Activated CD4-positive, alpha-beta T cell treated with anti-CD3 and anti-CD28 coated beads, Interleukin-2, amount 50 U/mL, for 24 hours (primary cell): ENCODE measurements at places on chromosomes 12 and 14.

DNA sequence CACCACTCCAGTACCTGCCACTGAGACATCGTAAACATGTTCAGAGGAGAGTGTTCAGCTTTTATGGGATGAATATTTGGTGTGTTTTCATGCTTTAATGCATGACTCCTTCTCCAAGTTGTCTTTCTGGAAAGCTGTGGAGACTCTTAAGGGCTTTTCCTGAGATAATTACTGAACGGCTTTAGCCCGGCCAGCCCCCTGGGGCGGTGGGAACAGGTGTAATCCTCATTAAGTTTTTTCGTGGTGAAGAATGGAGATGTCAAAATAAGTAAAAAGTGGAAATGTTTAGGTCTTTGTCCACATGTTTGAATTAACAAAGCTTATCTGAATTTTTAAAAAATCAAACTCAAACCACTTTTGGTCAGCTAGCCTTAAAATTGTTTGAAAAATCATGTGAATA lies 1.5 kb downstream of the SYNE2 start:
- no peak for DNase-seq

DNA sequence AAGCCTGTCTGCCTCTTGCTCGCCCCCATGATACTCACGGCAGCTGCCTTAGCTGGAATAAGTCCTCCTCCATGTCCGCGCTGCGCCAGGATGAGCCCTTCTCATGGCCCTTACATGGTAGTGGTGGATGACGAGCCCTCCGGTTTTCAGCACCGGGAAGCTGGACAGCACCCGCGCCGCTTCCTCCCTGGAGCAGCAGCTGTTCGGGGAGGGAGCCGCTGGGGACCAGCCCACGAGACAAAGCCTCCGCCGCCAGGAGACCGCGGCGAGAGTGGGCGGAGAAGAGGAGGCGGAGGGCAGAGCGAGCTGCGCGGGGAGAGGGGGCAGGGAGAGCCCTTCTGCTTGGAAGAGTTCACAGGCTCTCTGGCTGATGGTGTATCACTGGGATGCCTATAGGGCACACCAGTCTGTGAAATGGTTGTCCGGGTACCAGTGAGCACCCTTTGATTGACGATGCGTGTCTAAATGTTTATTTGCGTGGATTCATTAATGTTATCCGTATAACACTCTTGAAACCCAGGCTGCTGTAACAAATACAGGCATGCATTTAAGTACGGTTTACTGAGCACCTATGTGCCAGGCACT lies at the start of gene SVOP:
Gene SVOP, minus strand, starts transcription at position 273 of the 585 bp plus-strand sequence. Its CDS starts 200 bp downstream, at position 73.
- no peak for DNase-seq

- DNase-seq, result no peak
These were observed 25.4 kb downstream of the BCL11B start for GRCh38 chr14:99246536-99247097.

- no peak for DNase-seq
These were observed 213.5 kb upstream of the SLC38A2 start for GRCh38 chr12:46585854-46586621.

DNA sequence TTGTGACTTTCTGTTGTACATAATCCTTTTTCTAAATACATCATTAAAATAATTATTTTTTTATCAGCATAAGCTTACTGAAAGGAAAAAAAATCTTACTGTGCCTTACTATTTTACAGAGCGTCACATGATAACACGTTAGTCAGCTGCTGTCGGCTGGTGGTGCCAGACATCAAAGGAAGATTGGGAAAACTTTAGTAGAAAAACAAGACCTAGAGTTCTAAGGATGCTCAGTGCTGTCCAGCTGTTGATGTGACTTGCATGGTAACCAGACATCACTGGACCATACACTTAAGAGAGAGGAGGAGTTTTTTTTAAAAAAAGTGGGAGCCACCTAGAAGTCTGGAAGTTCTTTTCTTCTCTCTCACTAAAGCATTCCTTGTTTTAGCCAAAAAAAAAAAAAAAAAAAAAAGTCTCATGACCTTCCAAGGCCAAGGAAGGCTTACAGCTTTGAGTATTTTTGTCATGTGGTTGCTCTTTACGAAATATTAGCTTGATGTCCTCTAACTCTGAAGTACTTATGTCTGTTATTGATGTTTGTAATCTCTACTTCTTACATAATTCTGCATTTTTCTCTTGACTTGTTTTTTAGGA lies 4.5 kb downstream of the RASSF8 start:
- DNase-seq, result no peak

DNA sequence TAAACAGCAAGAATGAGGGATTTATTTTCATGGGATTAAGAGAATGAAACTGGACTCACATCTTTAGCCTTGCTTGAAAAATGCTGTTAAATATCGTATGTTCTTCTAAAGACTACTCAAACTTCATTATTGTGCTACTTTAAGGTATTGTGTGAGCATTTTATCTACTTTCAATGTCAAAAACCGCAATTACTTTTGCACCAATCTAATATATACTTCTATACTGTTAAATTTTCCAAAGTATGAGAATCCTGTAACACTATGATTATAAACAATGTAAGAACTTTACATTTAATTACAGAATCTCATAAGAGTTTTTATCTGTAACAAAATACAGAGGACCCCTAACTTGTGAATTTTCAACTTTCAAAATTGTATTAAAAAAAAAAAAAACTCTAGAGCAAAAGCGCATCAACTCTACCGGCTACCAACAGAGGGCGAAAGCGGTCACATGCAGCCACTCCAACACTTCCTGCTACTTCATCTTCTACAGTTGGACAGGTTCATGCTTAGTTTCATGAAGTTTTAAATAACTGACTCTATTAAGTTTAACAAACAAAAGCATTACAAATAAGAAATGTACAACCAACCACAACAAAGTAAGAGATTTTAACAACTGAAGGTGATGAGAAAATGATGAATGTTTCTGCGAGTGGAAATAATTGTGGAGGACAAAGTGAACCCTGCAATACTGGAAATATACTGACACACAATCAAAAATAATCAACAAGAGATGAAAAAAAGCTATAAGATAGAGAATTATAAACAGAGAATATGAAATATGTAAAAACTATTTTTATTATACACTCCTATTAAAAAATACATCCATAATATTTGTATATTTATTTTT lies 210.9 kb downstream of the MED13L start:
- peak; percentile 16 for DNase-seq

GRCh38 chr14:35818346-35819115 lies 7.6 kb upstream of the BRMS1L start:
- DNase-seq, result no peak

DNA sequence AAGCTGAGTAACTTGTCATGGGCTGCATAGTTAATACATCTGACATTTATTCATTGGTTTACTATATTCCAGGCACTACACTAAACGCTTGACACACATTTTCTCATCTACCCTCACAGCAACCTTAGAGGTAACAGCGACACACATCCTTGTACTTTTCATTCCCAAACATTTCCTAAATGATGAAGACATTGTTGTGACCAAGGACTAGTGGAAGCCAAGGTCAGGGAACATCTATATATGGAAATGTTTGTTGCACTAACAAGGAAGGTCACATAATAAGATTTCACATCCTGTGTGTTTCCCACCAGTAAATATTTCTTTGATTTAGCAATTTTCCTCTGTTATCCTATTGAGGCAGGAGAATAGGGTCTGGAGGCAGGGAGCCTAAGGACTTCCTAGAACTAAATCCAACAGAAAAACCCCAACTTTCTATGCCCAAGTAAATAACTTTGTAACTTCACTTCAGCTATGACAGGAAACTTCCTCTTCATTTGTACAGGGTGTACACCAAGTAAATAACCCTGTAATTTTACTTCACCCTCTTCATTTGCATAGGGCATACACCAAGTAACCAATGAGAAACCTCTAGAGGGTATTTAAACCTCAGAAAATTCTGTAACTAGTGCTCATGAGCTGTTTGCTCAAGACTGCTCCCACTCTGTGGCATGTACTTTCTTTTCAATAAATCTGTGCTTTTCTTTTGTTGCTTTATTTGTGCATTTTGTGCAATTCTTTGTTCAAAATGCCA lies 48.4 kb downstream of the ZNF641 start:
- no peak for DNase-seq

DNA sequence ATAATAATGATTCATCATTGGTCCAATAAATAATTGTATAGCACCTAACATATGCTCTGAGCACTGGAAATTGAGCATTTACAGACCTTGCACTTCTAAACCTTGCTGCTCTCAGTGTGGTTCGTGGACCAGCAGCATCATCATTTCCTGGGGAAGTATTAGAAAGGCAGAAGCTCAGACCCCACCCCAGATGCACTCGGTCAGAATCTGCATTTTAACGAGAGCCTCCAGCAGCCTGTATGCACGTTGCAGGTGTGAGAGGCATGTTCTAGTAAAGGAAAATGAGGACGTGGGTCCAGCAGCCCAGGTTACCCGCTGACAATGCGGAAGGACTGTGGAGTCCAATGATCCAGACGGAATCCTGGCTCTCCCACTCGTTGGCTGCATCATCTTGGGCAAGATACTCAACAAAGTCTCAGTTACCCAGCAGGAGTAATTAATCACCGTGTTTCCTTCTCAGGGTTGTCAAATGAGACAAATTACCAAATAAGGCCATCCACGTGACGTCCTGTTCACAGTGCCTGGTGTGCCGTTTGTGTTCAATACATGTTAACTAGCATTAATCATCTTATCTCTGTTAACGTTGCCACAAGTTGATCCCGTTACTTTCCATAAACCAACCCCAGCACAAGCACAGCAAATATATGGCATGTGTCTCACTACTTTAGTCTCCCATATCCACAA lies 49.2 kb upstream of the CCND2 start:
- no peak for DNase-seq

GRCh38 chr14:52835122-52835903 lies 43.9 kb upstream of the GNPNAT1 start:
- DNase-seq, result no peak

- no peak for DNase-seq
These were observed 86.8 kb downstream of the NUAK1 start for GRCh38 chr12:106051853-106052531.

DNA sequence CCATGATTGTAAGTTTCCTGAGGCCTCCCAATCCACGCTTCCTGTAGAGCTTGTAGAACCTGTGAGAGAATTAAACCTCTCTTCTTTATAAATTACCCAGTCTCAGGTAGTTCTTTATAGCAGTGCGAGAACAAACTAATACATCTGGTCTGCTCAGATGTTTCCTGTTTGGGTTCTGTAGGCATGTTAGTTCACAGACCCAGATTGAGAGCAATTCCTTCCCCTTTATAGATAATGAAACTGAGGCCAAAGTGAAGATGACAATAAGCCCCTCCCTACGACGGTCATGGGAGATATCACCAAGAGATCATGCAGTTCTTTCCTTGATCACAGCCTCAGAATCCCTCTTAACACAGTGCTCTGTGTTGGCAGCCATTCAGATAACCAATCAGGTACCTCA lies 76.5 kb upstream of the CLMN start:
- DNase-seq, result no peak

GRCh38 chr12:10926269-10926668 lies 2.8 kb upstream of the PRH2 start:
- no peak for DNase-seq

DNA sequence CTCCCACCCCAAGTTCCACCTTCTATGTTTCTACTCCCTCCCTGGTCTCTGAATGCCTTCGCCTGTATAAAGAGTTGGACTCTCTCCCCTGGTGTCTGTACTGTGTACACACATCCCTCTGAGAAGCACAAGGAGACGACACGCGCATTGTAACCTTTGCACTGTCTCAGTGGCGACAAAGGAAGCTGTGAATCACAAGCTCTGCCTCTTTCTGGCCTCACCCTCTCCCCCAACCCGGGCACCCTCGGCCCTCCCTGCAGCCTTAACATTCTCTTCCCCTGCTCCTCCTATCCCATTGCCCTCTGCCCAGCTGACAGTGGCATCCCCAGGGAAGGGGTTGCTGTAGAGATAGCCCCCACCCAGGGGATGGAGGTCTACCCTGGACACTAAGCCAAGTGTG lies 2.5 kb upstream of the SMARCD1 start:
- no peak for DNase-seq

GRCh38 chr12:39440781-39441180 lies 2.1 kb downstream of the KIF21A start:
- no peak for DNase-seq

DNA sequence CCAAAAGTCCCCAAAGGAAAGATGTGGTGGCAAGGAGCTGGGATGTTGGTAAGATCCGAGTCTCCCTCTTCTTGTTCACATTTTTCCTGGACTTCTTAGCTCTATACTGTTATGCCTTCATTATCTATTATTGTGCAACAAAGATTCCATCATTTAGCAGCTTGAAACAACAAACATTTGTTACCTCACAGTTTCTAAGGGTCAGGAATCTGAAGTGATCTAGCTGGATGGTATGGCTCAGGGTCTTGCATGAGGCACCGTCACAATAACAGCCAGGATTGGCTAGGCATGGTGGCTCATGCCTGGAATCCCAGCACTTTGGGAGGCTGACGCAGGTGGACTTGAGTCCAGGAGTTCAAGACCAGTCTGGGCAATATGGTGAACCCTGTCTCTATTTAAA lies 51.1 kb upstream of the KRAS start:
- no peak for DNase-seq

GRCh38 chr12:94545935-94546771 lies 86.5 kb upstream of the CEP83 start:
- no peak for DNase-seq

DNA sequence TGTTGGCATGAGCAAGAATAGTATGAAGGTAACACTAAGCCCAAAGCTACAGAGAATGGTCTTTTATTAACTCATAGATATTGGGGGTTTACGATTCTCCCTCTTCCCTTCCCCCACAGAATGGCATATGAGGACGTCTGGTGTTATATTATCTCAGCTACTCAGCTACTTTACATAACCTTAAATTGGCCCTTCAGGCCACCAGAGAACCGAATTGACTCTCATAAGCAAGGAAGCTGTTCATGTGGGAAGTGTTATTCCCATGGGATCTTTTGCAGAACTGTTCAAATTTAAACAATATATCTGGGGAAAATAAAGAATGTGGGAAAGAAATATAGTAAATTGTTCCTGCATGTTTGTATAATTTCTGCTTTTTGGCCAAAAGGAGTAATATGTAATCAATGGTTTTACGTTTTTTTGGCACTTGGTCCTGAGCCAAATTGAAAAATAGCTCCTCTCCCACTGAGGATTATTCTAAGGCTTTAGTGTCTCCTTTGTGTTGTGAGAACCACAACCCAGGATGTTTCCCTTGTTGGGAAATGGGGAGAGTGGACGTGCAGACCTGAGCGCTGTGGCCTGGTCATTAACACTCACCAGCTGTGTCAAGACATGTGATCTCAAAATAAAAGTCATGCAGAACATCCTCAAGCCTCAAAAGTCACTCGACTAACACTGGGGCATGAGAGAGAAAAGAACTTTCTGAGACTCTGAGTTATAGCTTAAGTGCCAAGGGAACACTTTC lies 31.8 kb upstream of the CMAS start:
- DNase-seq, result no peak

GRCh38 chr14:91496790-91497189 lies 13.3 kb downstream of the PPP4R3A start:
- DNase-seq, result no peak
